Stimulated activated CD8-positive, alpha-beta memory T cell treated with anti-CD3 and anti-CD28 coated beads, Interleukin-4, amount 100 ng/mL, for 48 hours (primary cell): ENCODE measurements at places on chromosomes 2 and 18.

GRCh38 chr18:35753306-35753910 lies 171.9 kb downstream of the GALNT1 start:
- no peak for DNase-seq

GRCh38 chr18:25531207-25531606 lies 179.2 kb upstream of the ZNF521 start:
- no peak for DNase-seq

GRCh38 chr18:79788734-79789085 lies 9.0 kb upstream of the KCNG2 start:
- DNase-seq = no peak

GRCh38 chr2:218776488-218776887 lies 5.5 kb upstream of the CYP27A1 start:
- no peak for DNase-seq

DNA sequence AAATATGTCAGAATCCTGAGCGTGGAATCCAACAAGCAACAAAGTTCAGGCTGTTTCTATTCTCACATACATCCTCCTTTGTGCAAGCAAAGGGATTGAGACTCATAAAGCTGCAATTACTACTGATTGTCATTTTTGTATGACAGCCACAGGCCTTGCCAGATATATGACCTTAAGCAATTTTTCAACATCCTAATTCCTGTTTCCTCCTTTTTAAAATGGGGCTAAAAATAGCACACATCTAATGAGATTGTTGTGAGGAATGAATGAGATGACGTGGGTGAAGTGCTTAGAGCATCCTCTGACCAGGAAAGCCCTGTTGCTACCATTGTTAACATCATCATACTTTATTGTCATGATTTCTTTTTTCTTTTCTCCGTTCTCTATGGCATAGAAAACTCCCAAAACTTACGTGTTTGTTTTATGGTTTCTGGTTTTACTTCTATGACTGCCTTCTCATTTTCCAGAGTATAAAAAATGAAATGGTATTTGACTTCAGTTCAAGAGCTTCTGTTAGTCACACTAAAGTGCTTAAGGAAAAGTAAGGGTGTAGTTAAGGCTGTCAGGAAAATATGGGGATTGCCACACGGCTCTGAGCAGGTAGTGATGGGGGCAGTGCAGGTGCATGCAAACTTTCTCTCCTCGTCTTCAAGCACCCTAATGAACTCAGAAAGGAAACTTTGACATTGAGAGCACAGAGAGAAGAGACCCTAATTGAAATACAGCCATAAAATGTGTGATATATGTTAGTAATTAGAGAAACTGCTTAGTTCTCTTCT lies 590.6 kb upstream of the NETO1 start:
- DNase-seq = no peak

GRCh38 chr18:7259475-7259874 lies 28.6 kb downstream of the LRRC30 start:
- no peak for DNase-seq

- DNase-seq = peak; percentile 48
Observed at GRCh38 chr2:181312515-181312927, 144.7 kb upstream of the ITGA4 start.

- no peak for DNase-seq
Observed at GRCh38 chr18:47911877-47912276, 18.6 kb downstream of the SMAD2 start.

- no peak for DNase-seq
Observed at GRCh38 chr2:172859581-172860335, 124.1 kb downstream of the RAPGEF4 start.

- DNase-seq = no peak
Observed at GRCh38 chr2:213189001-213189899, 37.8 kb upstream of the IKZF2 start.

DNA sequence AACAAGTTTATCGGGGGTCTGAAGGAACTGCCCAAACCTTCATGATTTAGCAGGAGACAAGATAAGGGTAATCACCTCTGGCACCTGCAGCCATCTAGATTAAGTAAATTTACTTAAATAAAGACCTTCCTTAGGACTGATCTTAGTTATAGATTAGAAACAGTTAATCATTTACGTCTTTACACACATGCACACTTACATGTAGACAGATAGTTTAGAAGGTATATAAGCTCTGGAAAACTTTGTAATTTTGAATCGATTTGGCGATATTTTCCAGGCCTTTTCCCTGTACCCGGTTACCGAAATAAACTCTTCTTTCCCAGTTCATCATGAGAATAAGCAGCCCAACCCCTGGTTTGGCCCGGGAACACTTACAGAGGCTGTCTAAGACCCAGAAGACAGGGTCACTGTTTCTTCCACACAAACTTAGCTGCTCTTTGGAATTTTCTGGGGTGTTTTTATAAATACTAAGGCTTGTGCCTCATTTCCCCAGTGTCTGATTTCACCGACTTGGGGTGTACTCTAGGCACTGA lies 560 bp upstream of the SKA1 start:
- no peak for DNase-seq

GRCh38 chr2:193668557-193669323 lies 1474.0 kb upstream of the TMEFF2 start:
- no peak for DNase-seq

GRCh38 chr2:134132490-134132857 lies 121.4 kb upstream of the MGAT5 start:
- no peak for DNase-seq

GRCh38 chr2:163715199-163715598 lies 20.6 kb downstream of the FIGN start:
- DNase-seq = no peak

DNA sequence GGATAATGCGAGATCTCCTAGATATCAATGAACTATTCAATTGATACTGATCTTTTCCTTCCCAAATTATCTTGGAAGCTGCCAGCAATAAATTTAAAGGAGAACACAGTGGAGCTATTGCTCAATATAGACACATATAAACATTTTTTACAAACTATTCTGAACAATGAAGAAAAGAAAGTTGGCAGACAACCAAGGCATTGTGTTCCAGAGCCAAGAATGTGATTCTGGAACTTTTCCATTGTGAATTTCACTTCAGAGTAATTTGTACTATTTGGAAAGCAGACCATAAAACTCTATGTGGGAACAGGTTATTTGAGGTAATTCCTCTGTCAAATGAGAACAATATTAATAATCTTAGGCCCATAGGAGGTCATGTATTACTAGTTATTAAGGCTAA lies 588.2 kb downstream of the IRS1 start:
- DNase-seq = no peak

GRCh38 chr2:16135196-16135912 lies 195.0 kb downstream of the MYCN start:
- no peak for DNase-seq

DNA sequence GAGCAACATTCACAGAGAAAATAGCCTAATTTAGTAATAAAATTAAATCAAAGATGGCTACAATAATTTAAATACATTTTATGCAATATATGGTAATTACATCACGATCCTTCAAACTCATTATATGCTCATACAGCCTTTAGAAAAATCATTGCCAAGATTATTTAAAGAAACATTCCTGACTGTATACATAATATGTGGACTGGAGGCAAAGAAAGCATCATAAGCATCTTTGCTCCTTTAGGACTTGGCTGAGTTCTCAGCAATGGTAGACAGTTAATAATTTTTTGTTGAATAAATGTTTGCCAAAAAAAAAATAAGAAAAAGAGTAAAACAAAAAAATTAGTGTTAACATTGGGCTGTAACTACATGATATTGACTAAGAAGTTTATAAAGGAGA lies 26.9 kb downstream of the NCKAP5 start:
- DNase-seq = no peak

GRCh38 chr2:160091381-160091780 lies 29.0 kb upstream of the PLA2R1 start:
- no peak for DNase-seq

GRCh38 chr2:17969661-17970060 lies 91.2 kb downstream of the KCNS3 start:
- DNase-seq = no peak

DNA sequence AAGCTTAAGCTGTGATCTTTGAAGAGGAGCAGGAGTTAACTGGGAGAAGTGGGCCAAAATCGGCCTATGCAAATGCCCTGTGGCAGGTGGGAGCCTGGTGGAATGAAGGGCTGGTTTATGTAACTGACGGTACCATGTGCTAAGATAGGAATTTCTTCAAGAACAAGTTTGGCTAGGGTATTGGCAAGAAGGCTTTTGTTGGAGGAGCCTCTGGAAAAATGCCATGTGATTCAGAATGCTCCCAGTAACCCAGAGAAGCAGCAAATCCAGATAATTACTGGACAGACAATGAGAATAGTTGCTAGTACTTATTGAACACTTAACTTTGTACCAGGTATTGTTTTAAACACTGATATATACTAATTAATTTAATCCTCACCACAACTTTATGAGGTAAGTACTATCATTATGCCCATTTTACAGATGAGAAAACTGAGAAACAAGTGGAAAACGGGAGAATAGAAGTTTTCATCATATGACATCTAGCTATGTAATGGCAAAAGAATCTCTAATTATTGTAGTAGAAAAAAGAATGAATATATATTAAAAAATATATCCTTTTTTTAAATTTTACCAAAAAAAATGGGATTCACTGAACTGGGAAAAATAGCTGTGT lies 9.1 kb upstream of the FAM124B start:
- no peak for DNase-seq

- DNase-seq = no peak
Observed at GRCh38 chr2:217277646-217278398, 418.0 kb upstream of the TNP1 start.

DNA sequence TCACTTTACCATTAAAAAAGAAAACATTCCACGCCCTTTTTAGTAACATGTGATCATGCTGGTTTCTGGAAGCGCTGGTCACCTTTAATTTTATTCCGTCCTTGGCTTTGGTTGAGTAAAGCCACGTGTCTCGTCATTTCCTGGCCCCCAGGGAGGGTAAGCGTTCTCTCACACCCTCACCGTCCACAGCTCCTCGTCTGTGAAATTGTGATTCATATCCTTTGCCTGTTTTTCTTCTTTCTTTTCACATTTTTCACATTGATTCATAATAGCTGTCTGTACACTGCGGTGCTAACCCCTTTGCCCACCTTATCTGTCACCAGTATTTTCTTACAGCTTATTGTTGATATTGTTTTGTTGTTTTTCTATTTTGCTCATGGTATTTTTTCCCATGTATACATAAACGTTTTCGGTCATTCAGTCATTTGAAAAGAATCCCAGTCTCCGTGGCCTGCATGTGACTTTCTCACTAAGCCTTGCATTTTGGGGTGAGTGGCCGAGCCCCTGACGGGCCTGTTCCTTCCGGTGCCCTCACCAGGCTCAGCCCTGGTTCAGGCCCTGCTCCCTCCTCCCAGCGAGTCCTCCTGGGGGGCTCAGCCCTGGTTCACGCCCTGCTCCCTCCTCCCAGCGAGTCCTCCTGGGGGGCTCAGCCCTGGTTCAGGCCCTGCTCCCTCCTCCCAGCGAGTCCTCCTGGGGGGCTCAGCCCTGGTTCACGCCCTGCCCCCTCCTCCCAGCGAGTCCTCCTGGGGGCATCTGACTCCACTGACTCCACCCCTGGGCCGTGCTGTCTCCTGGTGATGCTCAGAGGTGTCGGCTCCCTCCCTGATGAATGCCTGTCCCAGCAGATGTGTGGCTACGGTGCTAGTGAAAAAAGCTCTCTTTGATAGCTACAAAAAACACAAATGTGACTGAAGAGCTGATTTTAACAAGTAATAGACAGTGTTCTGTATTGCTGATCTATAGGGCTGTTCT lies 249.7 kb upstream of the PXDN start:
- no peak for DNase-seq

- no peak for DNase-seq
Observed at GRCh38 chr18:70069965-70070364, 122.3 kb upstream of the CD226 start.

GRCh38 chr2:55899881-55900280 lies 23.7 kb downstream of the EFEMP1 start:
- no peak for DNase-seq

DNA sequence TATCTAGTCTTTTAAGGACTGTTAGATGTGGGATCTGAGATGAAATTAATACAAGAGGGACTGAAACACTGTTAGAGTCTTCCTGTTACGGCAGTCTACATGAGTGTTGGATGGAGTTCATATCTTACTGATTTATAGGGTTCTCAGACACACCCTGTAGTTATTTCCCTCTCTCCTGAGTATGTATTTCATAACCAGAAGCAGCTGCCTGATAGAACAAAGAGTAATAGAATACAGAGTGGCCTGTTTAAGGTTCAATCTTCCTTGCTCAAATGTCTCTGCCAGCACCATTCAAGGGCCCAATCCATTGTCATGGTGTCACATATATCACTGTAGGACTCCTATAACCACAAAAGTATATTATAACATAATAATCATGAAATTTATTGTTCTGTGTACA lies 1229.1 kb upstream of the ACVR2A start:
- no peak for DNase-seq

GRCh38 chr18:45482286-45482685 lies 133.0 kb upstream of the SLC14A2 start:
- no peak for DNase-seq

DNA sequence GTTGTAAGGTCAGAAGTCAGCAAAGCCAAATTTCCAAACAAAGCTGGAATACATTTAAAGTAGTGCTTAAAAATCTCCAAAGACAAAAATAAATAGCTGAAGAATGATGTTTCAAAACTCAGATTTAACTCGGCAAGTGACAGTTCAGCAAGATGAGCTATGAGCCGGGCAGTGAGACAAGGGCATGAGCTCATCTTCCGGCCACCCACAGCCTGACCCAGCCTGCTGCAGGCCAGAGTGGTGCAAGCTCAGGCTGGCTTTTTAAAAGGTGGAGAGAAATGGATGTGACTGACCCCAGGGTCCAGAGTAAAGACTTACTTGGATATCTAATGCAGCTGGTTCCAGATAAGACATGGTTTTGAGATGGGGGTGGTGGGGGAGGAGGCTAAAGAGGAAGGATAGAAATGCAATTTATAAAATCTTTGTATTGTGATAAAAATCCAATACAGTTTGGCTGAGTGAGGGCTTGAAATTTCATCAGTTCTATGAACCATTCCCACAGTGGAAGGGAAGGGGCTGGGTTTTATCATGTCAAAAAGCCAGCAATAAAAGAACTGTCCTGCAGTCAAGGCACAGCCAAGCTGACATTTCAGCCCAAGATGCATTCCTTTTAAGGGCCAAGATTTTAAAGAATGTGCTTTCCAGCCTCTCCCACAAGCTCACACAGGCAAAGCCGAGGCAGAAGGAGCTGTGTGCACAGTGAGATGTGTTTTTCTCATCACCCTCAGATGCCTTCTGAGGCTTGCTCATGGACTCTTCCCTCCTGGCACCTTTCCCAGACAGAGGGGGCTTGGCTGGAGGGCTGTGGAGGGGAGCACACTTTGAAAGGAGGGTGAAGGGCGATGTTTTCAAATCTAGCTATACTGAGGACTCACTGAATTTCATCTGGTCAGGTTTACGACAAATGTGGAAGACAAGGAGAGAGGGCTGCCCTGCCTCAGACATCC lies 97.9 kb upstream of the KLHL29 start:
- no peak for DNase-seq

DNA sequence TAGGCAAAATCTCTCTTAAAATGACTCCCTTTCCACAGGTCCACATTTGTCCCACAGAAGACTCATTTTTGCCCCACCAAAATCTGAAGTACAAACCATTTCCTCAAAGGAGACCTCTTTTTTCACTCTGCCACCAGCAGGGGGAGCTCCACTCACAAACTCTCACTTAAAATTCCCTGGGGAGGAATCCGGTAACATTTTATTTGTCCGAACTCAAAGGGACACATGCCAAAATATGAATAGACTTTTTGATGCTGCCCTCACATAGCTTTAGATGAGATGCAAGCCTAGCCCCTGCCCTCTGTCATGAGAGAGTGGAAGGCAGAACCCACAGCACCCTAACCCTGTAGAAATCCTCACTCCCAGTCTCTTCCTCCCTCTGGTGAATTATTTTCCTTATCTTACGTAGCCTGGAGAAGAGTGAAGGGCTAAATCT lies 57.1 kb downstream of the RMDN2 start:
- DNase-seq = peak; percentile 78

GRCh38 chr2:208179028-208179609 lies 10.7 kb downstream of the C2orf80 start:
- no peak for DNase-seq
